Fibroblast of lung (primary cell): ENCODE measurements at places on chromosomes 2 and 18. TPM values are rescaled to one million over a fixed set of nuclear protein-coding genes. Genes with fewer than 3 reads are reported as not detected.

DNA sequence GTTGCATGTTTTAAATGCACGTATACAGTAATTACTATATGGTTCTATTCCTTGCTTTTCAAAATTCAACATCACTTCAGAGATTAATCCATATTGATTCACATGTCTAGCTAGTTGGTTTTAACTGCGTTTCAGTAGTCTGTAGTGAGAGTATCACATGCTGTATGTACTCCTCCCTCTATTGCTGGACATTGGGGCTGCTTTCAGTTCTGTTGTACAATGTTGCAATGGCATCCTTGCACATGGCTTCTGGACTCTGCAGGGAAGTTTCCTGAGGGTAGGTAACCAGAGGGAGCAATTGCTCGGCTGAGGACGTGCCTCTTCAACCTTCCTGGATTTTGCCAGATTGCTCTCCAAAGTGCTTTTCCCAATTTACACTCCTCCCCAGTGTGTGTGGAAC, 10.7 kb upstream of the HPCAL1 start:
- no peaks in the 10 kb centered on the region for H3K27me3 ChIP-seq
- H3K4me3 ChIP-seq = no peak overlapping the region
- peaks cover 2% of the 10 kb centered on the region for H3K4me1 ChIP-seq
- H3K27ac ChIP-seq = no peak overlapping the region
- DNase-seq = no peak

- H3K4me1 ChIP-seq = no peaks in the 10 kb centered on the region
- no peaks in the 10 kb centered on the region for H3K27me3 ChIP-seq
- H3K27ac ChIP-seq = no peak overlapping the region
- no peak overlapping the region for H3K4me3 ChIP-seq
- no peak for DNase-seq
Observed at GRCh38 chr18:78558948-78559347, 420.7 kb upstream of the SALL3 start.

GRCh38 chr2:71952572-71953188, 195.0 kb downstream of the CYP26B1 start:
- H3K36me3 ChIP-seq = no peaks in the 10 kb centered on the region
- no peak overlapping the region for H3K4me3 ChIP-seq
- no peak for DNase-seq
- H3K27me3 ChIP-seq = no peaks in the 10 kb centered on the region

- no peak overlapping the region for H3K4me3 ChIP-seq
- no peaks in the 10 kb centered on the region for H3K36me3 ChIP-seq
- DNase-seq = peak; percentile 69
- no peaks in the 10 kb centered on the region for H3K27me3 ChIP-seq
Observed at GRCh38 chr18:58525517-58525916, 103.4 kb downstream of the ALPK2 start.

Gene TSPYL6
- total RNA-seq = not detected in 2 replicates

Gene KRTCAP3
- 0.33 TPM in 1 of 2 replicates, not detected in the other for total RNA-seq

- no peaks in the 10 kb centered on the region for H3K36me3 ChIP-seq
- no peak overlapping the region for H3K27ac ChIP-seq
- H3K4me1 ChIP-seq = no peaks in the 10 kb centered on the region
- no peaks in the 10 kb centered on the region for H3K27me3 ChIP-seq
- H3K4me3 ChIP-seq = no peak overlapping the region
Observed at GRCh38 chr2:181309586-181309985, 147.6 kb upstream of the ITGA4 start.

Gene CACNB4
- 0.66 and 2.1 TPM in 2 replicates for total RNA-seq

DNA sequence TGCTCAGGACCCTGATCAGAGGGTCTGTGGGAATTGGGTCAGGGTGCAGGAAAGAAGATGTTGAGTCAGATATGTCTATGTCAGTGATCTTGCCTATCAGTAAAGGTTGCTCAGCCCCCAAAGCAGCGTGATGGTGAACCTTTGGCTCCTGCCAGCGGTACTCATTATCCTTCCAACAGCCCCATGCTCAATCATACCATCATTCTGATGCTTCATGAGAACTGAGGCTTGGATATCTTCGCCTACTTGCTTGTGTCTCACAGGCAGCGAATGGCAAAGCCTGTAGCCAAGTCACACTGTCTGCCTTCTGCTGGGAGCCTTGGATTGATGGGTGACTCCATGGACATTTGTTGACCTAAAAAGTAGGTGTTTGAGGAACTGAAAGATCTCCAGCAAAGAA, 19.0 kb upstream of the TMEM214 start:
- peaks cover 13% of the 10 kb centered on the region for H3K4me1 ChIP-seq
- no peaks in the 10 kb centered on the region for H3K27me3 ChIP-seq
- H3K4me3 ChIP-seq = no peak overlapping the region
- no peak overlapping the region for H3K27ac ChIP-seq
- H3K36me3 ChIP-seq = no peaks in the 10 kb centered on the region

Gene VPS54
- total RNA-seq = 25.7 and 29.7 TPM in 2 replicates

DNA sequence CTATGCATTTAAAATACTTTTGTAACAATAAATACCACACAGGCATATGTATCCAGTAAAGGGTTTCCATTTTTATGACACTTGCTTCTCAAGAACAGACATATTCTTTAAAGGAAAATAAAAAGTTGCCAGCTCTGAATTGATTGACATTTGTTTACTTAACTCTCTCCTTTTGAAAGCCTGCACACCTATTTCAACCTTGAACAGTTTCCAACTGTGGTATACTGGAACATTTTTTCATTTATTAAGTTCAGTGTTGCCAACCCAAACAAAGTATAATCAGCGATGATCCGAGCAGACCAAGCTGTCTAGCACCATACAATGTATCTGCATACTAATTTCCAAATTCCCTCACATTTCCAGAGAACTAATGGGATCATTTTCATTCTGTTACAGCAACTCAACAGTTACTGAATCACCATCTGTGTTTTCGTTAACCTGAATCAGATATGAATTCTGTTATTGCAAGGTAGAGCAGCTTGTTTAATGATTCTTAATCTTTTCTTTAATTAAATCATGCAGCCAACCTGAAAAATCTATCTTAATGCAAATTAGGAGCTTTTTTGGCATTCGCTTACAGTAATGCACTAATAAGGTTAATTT, 725.5 kb upstream of the ZEB2 start:
- DNase-seq = no peak
- H3K4me1 ChIP-seq = no peaks in the 10 kb centered on the region
- H3K36me3 ChIP-seq = no peaks in the 10 kb centered on the region
- no peak overlapping the region for H3K4me3 ChIP-seq
- H3K27me3 ChIP-seq = no peaks in the 10 kb centered on the region
- no peak overlapping the region for H3K27ac ChIP-seq

GRCh38 chr2:64104933-64105332, 39.3 kb downstream of the PELI1 start:
- no peaks in the 10 kb centered on the region for H3K4me1 ChIP-seq
- DNase-seq = peak; percentile 50
- no peaks in the 10 kb centered on the region for H3K36me3 ChIP-seq
- no peaks in the 10 kb centered on the region for H3K27me3 ChIP-seq

DNA sequence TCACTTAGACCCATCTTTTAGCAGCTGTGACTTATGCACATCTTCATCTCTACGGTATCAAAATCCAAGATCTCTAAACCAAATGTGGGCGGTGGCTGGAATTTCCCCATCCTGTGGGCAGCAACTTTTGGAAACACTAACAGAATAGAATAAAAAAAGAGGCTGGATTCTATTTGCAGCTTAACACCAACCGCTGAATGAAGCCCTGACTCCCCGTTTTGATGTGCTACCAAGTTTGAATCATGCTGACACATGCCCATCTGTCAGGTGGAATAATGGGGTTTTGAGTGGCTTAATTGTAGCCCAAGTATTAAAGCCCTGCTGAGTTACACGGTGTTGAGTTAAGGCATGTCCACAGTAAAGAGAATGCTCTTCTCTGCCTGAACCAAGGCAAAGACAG, 165.2 kb downstream of the MTCL1 start:
- H3K27ac ChIP-seq = no peak overlapping the region
- H3K36me3 ChIP-seq = no peaks in the 10 kb centered on the region
- H3K4me3 ChIP-seq = no peak overlapping the region
- H3K4me1 ChIP-seq = no peaks in the 10 kb centered on the region

DNA sequence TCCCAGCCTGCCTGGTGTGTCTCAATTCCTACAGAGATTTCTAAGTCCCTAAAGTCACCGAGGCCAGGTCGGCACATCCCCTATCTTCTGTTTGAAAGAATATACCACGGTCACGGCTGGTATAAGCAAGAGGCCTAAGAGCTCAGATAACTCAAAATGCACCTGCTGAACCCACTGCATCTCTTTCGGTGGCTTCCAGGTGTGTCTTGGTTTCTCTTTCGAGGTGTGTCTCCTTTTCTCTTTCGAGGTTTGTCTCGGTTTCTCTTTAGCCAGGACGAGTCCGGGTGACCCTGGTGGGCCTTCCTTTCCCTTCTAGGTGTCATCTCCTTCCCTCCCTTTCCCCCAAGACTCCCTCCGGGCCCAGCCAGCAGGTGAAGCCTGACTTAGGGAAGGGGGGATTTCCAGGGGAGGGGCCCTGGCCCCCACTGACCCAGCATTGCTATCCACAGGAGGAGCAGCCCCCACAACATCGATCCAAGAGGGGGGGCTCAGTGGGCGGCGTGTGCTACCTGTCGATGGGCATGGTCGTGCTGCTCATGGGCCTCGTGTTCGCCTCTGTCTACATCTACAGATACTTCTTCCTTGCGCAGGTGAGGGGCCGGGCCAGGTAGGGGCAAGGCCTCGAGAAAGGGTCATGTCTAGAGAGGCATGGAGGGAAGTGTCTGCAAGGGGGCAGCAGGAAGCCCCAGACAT, 8.4 kb downstream of the ITM2C start:
- no peaks in the 10 kb centered on the region for H3K4me1 ChIP-seq
- no peaks in the 10 kb centered on the region for H3K27me3 ChIP-seq
- H3K4me3 ChIP-seq = no peak overlapping the region
- no peak overlapping the region for H3K27ac ChIP-seq

GRCh38 chr2:165192729-165193128, 11.1 kb downstream of the SCN3A start:
- no peaks in the 10 kb centered on the region for H3K27me3 ChIP-seq
- no peaks in the 10 kb centered on the region for H3K36me3 ChIP-seq
- H3K27ac ChIP-seq = no peak overlapping the region
- no peak overlapping the region for H3K4me3 ChIP-seq
- no peak for DNase-seq

DNA sequence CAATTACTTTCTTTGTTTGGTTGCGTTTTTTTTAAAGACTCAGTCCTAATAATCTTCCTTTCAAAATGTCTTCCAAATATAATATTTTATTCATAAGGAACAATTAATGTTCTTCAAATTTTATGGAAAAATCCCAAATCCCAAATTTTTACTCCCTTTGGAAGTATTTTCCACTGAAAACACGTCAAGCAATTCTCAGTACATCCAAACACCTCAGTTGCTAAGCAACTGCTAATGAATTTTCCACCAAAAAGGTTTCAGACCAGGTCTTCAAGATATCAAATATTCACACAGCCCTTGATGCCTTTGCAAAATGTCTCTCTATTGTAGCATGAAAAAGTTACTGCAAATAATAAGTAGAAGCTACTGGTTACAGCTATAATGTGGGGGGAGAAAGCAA, 140.1 kb downstream of the DSEL start:
- no peaks in the 10 kb centered on the region for H3K4me1 ChIP-seq
- no peaks in the 10 kb centered on the region for H3K27me3 ChIP-seq
- no peak for DNase-seq

Gene METAP1D
- total RNA-seq = 6.8 and 10.0 TPM in 2 replicates

DNA sequence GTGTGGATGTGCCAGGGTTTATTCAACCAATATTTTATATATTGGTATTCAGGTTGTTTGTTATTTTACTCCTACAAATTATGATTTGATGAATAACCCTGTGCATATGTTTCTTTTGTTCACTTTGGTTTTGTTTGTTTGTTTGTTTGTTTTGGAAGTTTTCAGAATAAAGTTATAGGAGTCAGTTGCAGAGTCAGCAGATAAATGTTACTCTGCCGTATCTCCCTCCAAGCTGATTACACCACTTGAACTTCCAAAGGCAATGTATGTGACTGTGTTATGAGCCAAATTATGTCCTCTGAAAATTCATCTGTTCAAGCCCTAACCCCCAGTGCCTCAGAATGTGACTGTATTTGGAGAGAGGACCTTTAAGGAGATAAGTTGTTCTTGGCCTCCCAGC, 497.5 kb downstream of the TNS1 start:
- H3K27me3 ChIP-seq = no peaks in the 10 kb centered on the region
- no peaks in the 10 kb centered on the region for H3K36me3 ChIP-seq
- DNase-seq = no peak
- peaks cover under 1% of the 10 kb centered on the region for H3K4me1 ChIP-seq
- H3K4me3 ChIP-seq = no peak overlapping the region
- H3K27ac ChIP-seq = no peak overlapping the region

GRCh38 chr2:111135910-111136297, 15.2 kb downstream of the BCL2L11 start:
- no peak overlapping the region for H3K27ac ChIP-seq
- H3K4me3 ChIP-seq = no peak overlapping the region
- H3K4me1 ChIP-seq = no peaks in the 10 kb centered on the region
- no peaks in the 10 kb centered on the region for H3K36me3 ChIP-seq
- peak; percentile 85 for DNase-seq

Gene PIEZO2
- 6.6 and 32.9 TPM in 2 replicates for total RNA-seq

- H3K36me3 ChIP-seq = no peaks in the 10 kb centered on the region
- H3K4me3 ChIP-seq = no peak overlapping the region
- H3K27me3 ChIP-seq = no peaks in the 10 kb centered on the region
- H3K27ac ChIP-seq = peak overlapping the region; percentile 79
- H3K4me1 ChIP-seq = peaks cover 35% of the 10 kb centered on the region
Observed at GRCh38 chr18:2979871-2980790, 32.8 kb downstream of the LPIN2 start.

DNA sequence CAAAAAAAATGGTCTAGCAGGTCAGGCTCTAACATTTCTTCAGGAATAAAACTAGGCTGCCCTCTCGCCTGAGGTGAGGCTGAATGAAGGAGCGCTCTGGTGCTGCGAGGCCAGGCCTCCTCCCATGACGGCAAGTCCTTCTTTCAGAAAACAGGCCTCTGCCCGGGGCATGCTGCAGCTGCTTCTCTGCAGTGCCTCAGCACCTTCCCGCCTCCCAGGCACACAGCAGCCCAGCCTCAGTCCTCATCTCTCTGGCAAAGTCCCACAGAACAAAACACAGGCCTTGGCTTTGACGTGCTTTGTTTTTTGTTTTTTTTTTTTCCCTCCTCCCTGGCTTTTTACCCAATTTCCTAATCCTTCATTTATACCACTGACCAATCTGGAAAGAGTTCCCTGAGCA, 74.8 kb downstream of the BCL11A start:
- H3K4me1 ChIP-seq = no peaks in the 10 kb centered on the region
- H3K4me3 ChIP-seq = no peak overlapping the region
- no peak for DNase-seq
- no peaks in the 10 kb centered on the region for H3K27me3 ChIP-seq
- no peaks in the 10 kb centered on the region for H3K36me3 ChIP-seq

GRCh38 chr18:26536032-26536431, 12.3 kb downstream of the KCTD1 start:
- no peak for DNase-seq
- no peaks in the 10 kb centered on the region for H3K27me3 ChIP-seq
- H3K27ac ChIP-seq = no peak overlapping the region
- no peaks in the 10 kb centered on the region for H3K36me3 ChIP-seq

- H3K4me3 ChIP-seq = no peak overlapping the region
- H3K27ac ChIP-seq = no peak overlapping the region
- no peaks in the 10 kb centered on the region for H3K27me3 ChIP-seq
- DNase-seq = peak; percentile 36
- H3K4me1 ChIP-seq = no peaks in the 10 kb centered on the region
- no peaks in the 10 kb centered on the region for H3K36me3 ChIP-seq
Observed at GRCh38 chr2:98269274-98269673, 77.0 kb upstream of the CNGA3 start.
